ENCODE measurements at places on chromosomes 2 and 18. TPM values are rescaled to one million over a fixed set of nuclear protein-coding genes. Genes with fewer than 3 reads are reported as not detected.

GRCh38 chr2:2847209-2847676 lies 516.2 kb upstream of the MYT1L start:
- no peak overlapping the region for H3K27ac ChIP-seq
- DNase-seq, result no peak
- no peaks in the 10 kb centered on the region for H3K36me3 ChIP-seq
- no peaks in the 10 kb centered on the region for H3K4me1 ChIP-seq
- no peak overlapping the region for H3K4me3 ChIP-seq

Gene LONRF2
- 1.7 TPM for total RNA-seq

DNA sequence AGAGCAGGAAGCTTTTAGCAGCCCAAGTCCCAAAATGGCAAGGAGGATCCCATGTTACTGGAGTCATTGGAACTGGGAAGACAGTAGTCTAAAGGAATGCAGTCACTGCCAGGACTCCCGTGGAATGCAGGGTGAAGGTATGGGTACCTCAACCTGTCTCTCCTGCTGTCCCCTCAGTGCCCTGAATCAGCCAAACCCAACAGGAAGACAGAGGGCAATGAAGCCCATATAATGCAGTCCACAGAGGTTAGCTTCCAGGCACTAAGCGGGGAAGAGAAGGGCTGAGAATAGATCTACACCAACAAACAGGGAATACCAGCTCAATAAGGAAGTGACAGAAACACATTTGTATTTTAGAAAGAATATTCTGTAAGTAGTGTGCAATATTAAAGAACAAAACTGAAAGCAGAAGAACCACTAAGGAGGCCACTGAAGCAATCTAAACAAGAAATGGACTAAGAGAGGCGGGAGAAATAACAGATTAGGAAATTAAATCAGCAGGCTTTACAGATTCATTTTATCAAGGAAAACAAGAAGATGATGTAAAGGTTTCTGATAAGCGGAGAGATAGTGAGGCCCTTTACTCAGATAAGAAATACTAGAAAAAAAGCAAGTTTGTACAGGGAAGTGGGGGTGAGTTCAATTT lies 8.3 kb downstream of the NEMP2 start:
- H3K4me1 ChIP-seq, result no peaks in the 10 kb centered on the region
- no peak overlapping the region for H3K4me3 ChIP-seq
- no peaks in the 10 kb centered on the region for H3K36me3 ChIP-seq
- no peak for DNase-seq
- H3K27ac ChIP-seq, result no peak overlapping the region

- H3K27ac ChIP-seq, result no peak overlapping the region
- H3K4me3 ChIP-seq, result no peak overlapping the region
- H3K4me1 ChIP-seq, result no peaks in the 10 kb centered on the region
- no peaks in the 10 kb centered on the region for H3K27me3 ChIP-seq
- no peak for DNase-seq
Observed at GRCh38 chr2:3001615-3002560, 375.7 kb downstream of the EIPR1 start.

- H3K36me3 ChIP-seq, result no peaks in the 10 kb centered on the region
- DNase-seq, result no peak
- H3K4me1 ChIP-seq, result no peaks in the 10 kb centered on the region
- peaks cover 10% of the 10 kb centered on the region for H3K27me3 ChIP-seq
- H3K27ac ChIP-seq, result peak overlapping the region; percentile 17
Observed at GRCh38 chr2:127658641-127659407, 12.9 kb downstream of the GPR17 start.

- H3K4me1 ChIP-seq, result no peaks in the 10 kb centered on the region
- H3K36me3 ChIP-seq, result no peaks in the 10 kb centered on the region
- H3K4me3 ChIP-seq, result no peak overlapping the region
- no peaks in the 10 kb centered on the region for H3K27me3 ChIP-seq
- no peak overlapping the region for H3K27ac ChIP-seq
Observed at GRCh38 chr2:20997953-20998722, 45.7 kb downstream of the APOB start.

GRCh38 chr2:237164474-237165042 lies 78.9 kb downstream of the COPS8 start:
- DNase-seq, result no peak
- H3K36me3 ChIP-seq, result no peaks in the 10 kb centered on the region
- no peaks in the 10 kb centered on the region for H3K27me3 ChIP-seq
- H3K4me1 ChIP-seq, result no peaks in the 10 kb centered on the region
- no peak overlapping the region for H3K27ac ChIP-seq

GRCh38 chr2:7023542-7023941 lies 106.3 kb downstream of the RNF144A start:
- no peaks in the 10 kb centered on the region for H3K4me1 ChIP-seq
- H3K36me3 ChIP-seq, result no peaks in the 10 kb centered on the region

All from colonic mucosa (tissue), 4 donors.